Nasal cavity respiratory epithelium epithelial cell of viscerocranial mucosa (primary cell): ENCODE measurements at places on chromosomes 12 and 14. TPM values are rescaled to one million over a fixed set of nuclear protein-coding genes. Genes with fewer than 3 reads are reported as not detected.

MMP19 gene
- under 0.01 and 0.28 TPM in 2 replicates for total RNA-seq

SSPN gene
- total RNA-seq: 0.68 and 3.1 TPM in 2 replicates

LRRIQ1 gene
- total RNA-seq: under 0.01 and 1.4 TPM in 2 replicates

A2M gene
- not detected in 2 replicates for total RNA-seq

TAS2R10 gene
- total RNA-seq: 1.4 TPM in 1 of 2 replicates, not detected in the other

SP7 gene
- not detected in 2 replicates for total RNA-seq

POTEM gene
- not detected in 2 replicates for total RNA-seq

TGM1 gene
- 87.8 and 123 TPM in 2 replicates for total RNA-seq

CLEC9A gene
- not detected in 2 replicates for total RNA-seq

E2F7 gene
- 9.4 and 12.3 TPM in 2 replicates for total RNA-seq

VWF gene
- 0.34 and 1.00 TPM in 2 replicates for total RNA-seq

AKAP5 gene
- total RNA-seq: under 0.01 and 0.28 TPM in 2 replicates

GZMB gene
- total RNA-seq: not detected in 2 replicates

KLHDC2 gene
- total RNA-seq: 64.9 and 86.5 TPM in 2 replicates

OR6C4 gene
- not detected in 2 replicates for total RNA-seq

HOXC10 gene
- not detected in 2 replicates for total RNA-seq

RHOJ gene
- total RNA-seq: 0.07 TPM in 1 of 2 replicates, not detected in the other

TSPAN8 gene
- total RNA-seq: 0.07 TPM in 1 of 2 replicates, not detected in the other

AP4S1 gene
- total RNA-seq: 2.7 and 3.8 TPM in 2 replicates

NGB gene
- total RNA-seq: 0.07 TPM in 1 of 2 replicates, not detected in the other

FBXL14 gene
- total RNA-seq: 9.6 and 14.7 TPM in 2 replicates

PPM1H gene
- under 0.01 and 5.0 TPM in 2 replicates for total RNA-seq

AQP5 gene
- 0.34 and 0.43 TPM in 2 replicates for total RNA-seq

SETD1B gene
- total RNA-seq: 2.1 and 9.7 TPM in 2 replicates

CYP27B1 gene
- 1.5 and 4.1 TPM in 2 replicates for total RNA-seq

CPNE6 gene
- not detected in 2 replicates for total RNA-seq

MYH7 gene
- not detected in 2 replicates for total RNA-seq

SELPLG gene
- total RNA-seq: under 0.01 and 0.50 TPM in 2 replicates

CLEC4D gene
- total RNA-seq: not detected in 2 replicates

COPZ1 gene
- total RNA-seq: 97.4 and 135 TPM in 2 replicates

KRT1 gene
- total RNA-seq: 0.34 TPM in 1 of 2 replicates, not detected in the other

IRAK3 gene
- 0.68 and 6.8 TPM in 2 replicates for total RNA-seq
